ENCODE measurements at places on chromosomes 3 and 15.

DNA sequence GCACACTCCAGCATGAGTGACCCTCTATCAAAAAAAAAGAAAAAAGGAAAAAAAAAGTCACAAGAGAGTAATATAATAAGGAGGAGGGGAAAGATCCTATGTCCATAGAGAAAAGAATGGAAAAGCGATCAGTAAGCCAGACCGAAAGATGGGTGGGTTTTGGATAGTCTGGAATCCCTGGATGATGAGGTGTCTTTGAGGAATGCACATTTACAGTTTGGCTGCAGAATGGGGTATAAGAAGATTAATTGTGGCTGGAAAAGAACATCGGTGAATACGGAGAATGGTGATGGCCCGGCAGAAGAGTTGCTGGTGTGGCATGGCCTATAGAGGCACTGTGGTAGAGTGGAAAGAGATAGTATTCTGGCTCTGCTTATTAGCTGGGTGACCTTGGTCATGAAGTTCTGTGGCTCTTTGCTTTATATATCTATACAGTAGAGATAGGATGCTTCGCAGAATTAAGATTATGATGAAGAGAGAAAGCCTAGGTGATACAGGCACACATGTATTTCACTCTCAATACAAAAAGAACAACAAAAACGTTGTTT lies 187.9 kb downstream of the AKAP13 start:
- no peak for DNase-seq

DNA sequence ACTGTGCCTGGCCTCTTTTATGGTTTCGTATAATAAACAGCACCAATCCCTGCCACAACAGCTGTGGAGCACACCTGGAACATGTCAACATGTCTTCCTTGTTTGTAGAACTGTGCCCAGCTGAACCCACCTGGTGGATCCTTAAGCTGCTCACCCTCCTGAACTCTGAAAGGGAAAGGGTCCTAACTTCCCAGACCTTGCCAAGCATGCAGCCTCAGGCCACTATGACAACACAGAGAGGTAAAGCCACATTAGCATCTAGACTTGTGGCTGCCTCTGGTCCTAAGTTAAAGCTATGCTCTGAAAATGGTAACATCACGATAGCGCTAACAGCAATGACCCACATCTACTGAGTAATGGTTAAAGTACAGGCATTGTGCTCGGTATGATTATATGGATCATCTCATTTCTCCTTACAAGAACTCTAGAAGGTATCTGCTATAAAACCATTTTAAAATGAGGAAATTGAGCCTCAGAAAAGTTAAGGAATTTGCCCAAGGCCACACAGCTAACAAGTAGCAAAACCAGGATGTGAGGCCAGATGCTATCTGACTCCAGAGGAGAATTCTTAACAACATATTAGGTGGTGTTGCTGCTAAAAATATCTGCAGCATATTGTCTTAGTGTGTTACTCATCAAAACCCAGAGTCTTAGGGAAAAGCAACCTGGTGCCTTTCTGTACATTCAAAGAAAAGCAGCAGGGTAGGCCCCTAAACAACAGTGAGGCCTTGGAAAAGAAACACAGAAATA lies 23.1 kb upstream of the HERC1 start:
- no peak for DNase-seq

DNA sequence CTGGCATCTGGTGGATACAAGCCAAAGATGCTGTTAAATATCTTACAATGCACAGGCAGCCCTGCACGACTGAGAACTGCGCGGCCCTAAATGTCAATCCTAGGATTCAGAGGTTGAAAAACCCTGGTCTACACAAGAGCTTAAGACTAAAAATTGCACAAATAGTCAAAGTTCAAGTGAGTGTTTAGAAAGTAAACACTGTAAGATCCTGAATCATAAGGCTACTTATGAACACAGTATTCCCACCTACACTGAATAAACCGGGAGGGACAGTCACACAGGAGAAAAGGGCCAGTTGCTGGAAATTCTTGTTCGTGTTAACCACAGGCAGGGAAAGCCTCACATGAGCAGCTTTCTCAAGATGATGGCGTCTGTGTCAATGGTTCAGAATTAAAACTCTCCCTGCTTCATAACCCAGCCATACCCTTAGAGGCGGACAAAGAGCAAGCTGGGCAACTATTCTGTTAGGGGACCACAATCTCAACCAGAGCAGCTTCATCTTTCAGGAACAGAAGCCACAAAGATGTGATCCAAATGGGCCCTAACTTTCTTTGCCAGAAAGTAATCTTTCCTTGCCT lies 37.7 kb downstream of the LRIG1 start:
- DNase-seq: no peak

GRCh38 chr3:190497811-190498210 lies 16.1 kb upstream of the IL1RAP start:
- DNase-seq: no peak

- DNase-seq: no peak
These were observed 32.1 kb downstream of the PLCL2 start for GRCh38 chr3:16916840-16917239.

DNA sequence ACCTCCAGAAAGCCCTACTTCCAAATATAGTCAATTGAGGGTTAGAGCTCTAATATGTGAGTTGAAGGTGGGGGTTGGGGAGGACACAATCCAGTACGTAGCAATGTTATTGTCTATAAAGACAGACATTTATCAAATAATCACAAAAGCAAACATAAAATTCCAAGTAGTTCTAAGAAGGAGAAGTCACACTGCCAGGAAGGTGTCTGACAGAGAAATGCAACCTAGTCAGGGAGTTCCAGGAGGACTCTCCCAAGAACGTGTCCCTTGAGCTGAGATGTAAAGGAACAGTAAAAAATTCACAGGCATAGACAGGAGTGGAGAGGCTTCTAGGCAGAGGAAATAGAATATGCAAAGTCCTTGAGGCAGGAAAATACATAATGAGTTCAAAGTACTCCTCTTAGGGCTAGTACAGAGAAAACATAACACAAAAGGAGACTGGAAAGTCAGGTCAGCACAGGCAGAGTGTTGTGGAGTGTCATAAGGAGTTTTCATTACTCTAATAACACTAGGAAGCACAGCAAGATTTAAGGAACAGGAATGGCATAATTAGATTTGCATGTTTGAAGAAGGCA lies 277.6 kb upstream of the STT3B start:
- no peak for DNase-seq
